ENCODE measurements at places on chromosomes 3 and 15. TPM values are rescaled to one million over a fixed set of nuclear protein-coding genes. Genes with fewer than 3 reads are reported as not detected.

GRCh38 chr3:86990012-86990733, 776 bp downstream of the VGLL3 start:
- no peak overlapping the region for H3K4me3 ChIP-seq
- no peaks in the 10 kb centered on the region for H3K36me3 ChIP-seq
- H3K27ac ChIP-seq, result no peak overlapping the region

DNA sequence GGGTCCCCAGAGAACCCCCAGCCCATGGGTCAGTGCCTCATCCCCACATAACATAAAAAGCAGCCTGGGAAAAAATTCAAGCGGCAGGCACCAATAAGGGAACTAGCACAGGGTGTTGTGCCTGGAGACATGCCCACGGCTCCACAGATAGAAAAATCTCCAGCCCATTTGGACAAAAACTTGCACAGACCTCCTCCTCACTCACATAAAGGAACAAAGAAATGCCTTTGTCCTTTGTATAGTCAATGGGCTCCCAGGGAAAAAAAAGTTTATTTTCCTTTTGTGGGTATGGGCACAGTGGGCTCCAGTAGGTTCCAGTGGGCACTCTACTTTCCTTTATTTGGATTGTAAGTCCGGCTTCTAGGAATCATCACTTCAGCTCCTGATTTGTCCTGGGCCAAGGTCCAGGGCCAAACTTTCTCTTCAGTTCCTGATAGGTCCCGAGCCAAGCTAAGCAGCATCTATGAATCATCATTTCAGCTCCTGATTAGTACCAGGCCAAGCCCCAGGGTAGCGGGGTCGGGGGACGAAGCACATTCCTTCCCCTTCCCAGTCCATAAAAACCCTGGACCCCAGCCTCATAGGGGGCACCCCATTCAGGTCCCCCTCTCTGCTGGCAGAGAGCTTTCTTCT, 1.6 kb upstream of the DNAH12 start:
- no peaks in the 10 kb centered on the region for H3K36me3 ChIP-seq
- H3K27me3 ChIP-seq, result no peaks in the 10 kb centered on the region
- no peak for DNase-seq
- no peak overlapping the region for H3K4me3 ChIP-seq

DNA sequence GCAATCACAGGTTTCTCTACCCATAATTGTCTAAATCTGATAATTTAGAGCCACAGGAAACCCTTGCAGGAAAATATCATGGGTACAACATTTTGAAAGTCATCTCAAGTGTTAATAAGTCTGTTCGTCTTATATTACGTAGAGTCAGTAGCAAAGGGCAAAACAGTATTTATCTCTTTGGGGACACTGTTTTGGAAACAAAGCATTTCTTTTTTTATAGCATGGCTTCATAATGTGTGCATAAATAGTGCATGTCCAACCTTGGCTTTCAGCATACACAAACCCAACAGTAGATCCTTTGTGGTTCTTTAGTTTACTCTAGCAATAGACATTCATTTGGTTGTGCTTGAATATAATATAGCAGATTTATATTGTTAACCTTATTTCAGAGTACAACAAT, 24.0 kb downstream of the ST3GAL6 start:
- peaks cover 8% of the 10 kb centered on the region for H3K27me3 ChIP-seq
- no peak overlapping the region for H3K4me3 ChIP-seq
- no peak for DNase-seq
- H3K4me1 ChIP-seq, result no peaks in the 10 kb centered on the region
- no peak overlapping the region for H3K27ac ChIP-seq

DNA sequence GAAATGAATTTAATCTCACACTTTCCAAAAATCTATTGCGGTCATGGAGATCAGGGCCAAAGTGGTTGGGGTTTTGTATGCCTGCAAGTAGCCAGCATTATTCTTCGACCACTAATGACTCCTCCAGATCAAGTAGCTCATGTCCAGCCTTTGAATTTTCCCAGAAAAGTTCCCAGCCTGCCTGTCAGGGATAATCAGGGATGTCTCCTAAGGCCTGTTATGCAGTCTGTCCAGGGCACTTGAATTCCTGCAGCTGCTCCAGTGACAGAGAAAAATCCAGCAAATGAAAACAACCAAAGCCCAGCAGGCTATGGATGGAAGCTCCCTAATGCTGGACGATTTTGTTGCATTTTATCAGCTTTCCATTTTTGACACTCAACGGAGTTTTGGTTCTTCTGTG, 215.4 kb downstream of the ADAMTSL3 start:
- no peaks in the 10 kb centered on the region for H3K36me3 ChIP-seq
- no peak overlapping the region for H3K27ac ChIP-seq
- no peak for DNase-seq

- no peak overlapping the region for H3K4me3 ChIP-seq
- H3K4me1 ChIP-seq, result peaks cover 42% of the 10 kb centered on the region
- no peak overlapping the region for H3K27ac ChIP-seq
Measured at GRCh38 chr15:80991421-80991820, 1.8 kb upstream of the MESD start.

The CGNL1 gene
- not detected for total RNA-seq

DNA sequence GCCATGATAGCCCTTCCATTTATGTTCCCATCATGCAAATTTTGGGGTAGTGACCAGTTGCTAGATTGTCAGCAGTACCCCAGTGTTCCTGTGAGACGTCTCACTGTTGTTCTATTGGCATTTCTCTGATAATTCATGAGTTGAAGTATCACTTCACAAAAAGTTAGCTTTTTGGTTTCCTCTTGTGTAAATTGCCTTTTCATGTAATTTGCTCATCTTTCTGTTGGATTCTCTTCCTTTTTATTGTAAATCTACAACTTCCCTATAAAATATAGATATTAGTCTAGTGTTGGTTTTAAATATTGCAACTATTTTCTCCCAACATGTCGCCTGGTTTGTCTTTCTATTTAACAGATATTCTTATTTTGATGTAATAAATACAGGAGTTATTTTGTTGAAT, 7.5 kb upstream of the A4GNT start:
- H3K36me3 ChIP-seq, result peaks cover 7% of the 10 kb centered on the region
- H3K27ac ChIP-seq, result no peak overlapping the region
- peaks cover 31% of the 10 kb centered on the region for H3K27me3 ChIP-seq
- H3K4me1 ChIP-seq, result no peaks in the 10 kb centered on the region
- no peak overlapping the region for H3K4me3 ChIP-seq
